CD4-positive, CD25-positive, alpha-beta regulatory T cell (primary cell): ENCODE measurements at places on chromosomes 4 and X. TPM values are rescaled to one million over a fixed set of nuclear protein-coding genes. Genes with fewer than 3 reads are reported as not detected.

The OTUD4 gene
- total RNA-seq: 74.9 TPM

The RTL3 gene
- total RNA-seq: not detected

The SLC6A8 gene
- 3.4 TPM for total RNA-seq

The ARHGAP24 gene
- total RNA-seq: not detected

The SCFD2 gene
- 23.9 TPM for total RNA-seq

The MMGT1 gene
- 31.0 TPM for total RNA-seq

The TLR1 gene
- total RNA-seq: 9.8 TPM

The NCAPG gene
- total RNA-seq: 1.8 TPM

The ZNF157 gene
- total RNA-seq: 0.17 TPM

The RPS6KA6 gene
- total RNA-seq: 0.05 TPM

The PRR32 gene
- total RNA-seq: not detected

The GLRA2 gene
- not detected for total RNA-seq

The ATP8A1 gene
- 49.9 TPM for total RNA-seq

The GATA1 gene
- total RNA-seq: 0.67 TPM

The OTC gene
- not detected for total RNA-seq

The SUPT20HL1 gene
- total RNA-seq: not detected

The FBXO8 gene
- total RNA-seq: 20.5 TPM

The ATP6AP1 gene
- 44.9 TPM for total RNA-seq

The FAM156A gene
- total RNA-seq: 20.0 TPM

The XIAP gene
- 35.5 TPM for total RNA-seq

The GNPDA2 gene
- 8.3 TPM for total RNA-seq

The CXorf65 gene
- total RNA-seq: 81.0 TPM

The P2RY10 gene
- total RNA-seq: 134 TPM

The LRCH2 gene
- total RNA-seq: not detected

The QRFPR gene
- not detected for total RNA-seq

The MAML3 gene
- 1.1 TPM for total RNA-seq

The USP17L27 gene
- total RNA-seq: not detected

The HMX1 gene
- total RNA-seq: not detected

The FAM184B gene
- total RNA-seq: not detected

The CDX4 gene
- total RNA-seq: not detected

The IKBKG gene
- 48.0 TPM for total RNA-seq

The NXF2 gene
- not detected for total RNA-seq

The F11 gene
- not detected for total RNA-seq

The PDGFC gene
- 0.62 TPM for total RNA-seq

The PABPC1L2B gene
- not detected for total RNA-seq

The MAGEC2 gene
- not detected for total RNA-seq
